ENCODE measurements at places on chromosomes 4 and X.

DNA sequence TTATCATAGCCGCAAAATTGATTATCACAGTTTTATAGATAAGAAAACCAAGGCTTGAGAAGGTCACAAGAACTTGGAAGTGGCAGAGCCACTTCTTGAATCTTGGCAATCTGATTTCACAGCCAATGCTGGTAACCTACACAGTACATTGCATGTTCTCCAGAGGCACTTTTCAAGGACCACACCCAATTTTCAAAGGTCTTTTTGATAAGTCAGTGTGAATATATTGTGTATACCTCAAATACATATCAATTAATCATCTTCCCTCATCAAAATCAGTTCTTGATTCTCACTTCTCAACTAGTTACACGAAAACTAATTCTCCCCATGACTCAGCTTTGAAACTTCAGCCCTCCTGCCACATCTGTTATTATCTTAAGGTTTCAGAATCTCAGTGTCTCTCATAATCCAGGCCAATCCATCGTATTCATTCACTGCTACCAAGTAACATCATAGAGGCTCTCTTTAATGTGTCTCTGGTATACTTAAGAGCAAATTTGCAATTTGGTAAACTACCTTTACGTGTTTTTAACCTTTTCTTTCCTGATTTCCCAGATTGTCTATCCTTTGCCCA is 16.8 kb downstream of the CAMK2D start:
- DNase-seq: no peak

- DNase-seq: no peak
Observed at GRCh38 chr4:156390599-156391324, 437.1 kb upstream of the CTSO start.

GRCh38 chr4:120703908-120704307 is 218.6 kb downstream of the PRDM5 start:
- DNase-seq: no peak

DNA sequence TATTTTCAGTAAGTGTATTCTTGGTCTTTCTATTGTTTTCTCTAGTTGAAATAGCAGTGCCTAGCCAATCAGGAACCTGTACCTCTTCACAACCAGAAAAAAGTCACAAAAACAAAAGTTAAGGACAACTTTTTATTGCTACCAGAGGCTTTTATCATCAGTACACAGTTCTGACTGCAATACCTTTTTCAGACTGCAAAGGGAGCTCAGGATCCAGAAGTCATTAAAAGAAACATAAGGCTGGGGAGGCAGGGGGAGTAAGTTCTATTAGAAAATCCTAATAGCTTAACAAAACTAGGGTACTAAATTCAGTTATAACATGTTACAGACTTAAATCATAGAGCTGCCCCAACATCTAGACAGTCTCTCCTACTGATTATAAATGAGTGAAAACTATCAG is 28.8 kb downstream of the CCNI start:
- DNase-seq: no peak

DNA sequence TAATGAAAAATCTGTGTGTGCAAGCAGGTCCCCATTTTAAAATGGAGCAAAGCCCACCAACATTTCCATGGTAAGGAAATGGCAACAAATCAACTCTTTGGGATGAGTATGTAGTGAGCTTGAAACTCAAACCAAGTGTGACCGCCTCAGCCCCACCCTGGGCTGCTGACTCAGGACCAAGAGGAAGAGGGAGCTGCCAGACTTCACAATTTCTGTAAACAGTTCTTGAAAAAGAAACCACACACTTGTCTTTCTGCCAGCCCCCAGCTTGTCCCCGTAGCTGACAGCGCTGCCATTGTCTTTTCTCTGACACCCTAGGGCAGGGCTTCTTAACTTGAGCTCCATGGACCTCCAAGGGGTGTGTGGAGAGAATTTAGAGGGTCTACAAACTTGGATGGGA is 10.3 kb downstream of the RTL5 start:
- peak; percentile 14 for DNase-seq

DNA sequence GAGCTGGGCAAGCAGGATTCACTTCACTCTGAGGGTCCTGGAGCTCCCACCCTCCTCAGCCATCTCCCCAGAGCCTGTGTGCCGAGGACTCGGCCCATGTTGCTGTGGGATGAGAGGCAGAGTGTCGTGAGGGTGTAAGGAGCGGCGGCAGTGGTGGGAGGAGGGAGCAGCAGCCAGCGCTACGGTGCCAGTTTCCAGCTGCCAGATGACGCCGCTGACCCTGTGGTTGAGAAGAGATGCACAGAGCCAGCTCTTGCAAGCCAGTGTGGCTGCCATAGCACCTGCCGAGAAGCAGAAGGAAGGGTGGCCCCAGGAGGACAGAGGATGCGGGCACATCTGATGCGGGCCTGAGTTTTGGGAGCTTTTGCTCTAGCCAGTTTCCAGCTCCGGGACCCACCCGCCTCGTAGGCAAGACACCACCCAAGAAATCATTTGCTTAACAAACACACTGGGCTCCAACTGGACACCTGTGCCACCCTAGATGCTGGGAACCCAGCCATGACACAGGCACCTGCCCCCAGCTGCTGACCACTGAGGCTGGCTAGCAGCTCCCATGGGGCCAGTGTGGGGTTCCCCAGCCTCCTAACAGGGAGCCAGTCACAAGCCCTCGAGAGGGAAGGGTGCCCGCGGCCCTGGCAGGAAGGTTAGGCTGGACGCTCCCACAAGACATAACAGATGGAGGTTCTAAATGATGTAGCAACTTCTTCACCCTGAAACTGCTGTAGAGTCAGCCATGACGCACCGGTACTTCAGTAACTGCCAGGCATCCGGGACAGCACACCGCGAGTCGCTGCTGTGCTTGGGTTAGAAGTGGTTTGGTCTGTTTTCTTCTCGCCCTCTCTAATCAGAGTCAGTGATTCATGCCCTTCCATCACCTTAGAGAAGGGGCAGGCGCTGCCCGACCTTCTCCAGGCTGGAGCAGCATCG is 8.9 kb downstream of the MSANTD1 start:
- DNase-seq: no peak

DNA sequence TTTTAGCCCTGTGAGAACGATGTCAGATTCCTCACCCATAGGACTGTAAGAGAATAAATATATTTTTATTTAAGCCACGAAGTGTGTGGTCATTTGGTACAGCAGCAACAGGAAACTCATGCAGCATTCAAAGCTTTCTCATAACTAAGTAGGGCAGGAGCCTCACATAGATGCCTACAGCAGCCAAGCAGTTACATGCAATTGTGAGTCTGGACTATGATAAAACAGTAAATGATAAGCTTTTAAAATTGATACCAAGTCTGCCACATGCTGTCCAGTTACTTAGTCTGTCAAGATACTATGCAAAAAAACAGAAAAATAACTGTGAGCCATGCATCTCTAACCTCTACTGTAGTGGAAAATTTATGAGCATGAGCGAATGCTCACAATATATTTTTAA is 359.6 kb downstream of the HS3ST1 start:
- DNase-seq: no peak

GRCh38 chr4:1367230-1367935 is 20.4 kb downstream of the UVSSA start:
- DNase-seq: no peak

GRCh38 chr4:71107726-71108125 is 114.3 kb downstream of the DCK start:
- no peak for DNase-seq

GRCh38 chrX:49058794-49059193 is at the start of gene CCDC120:
TSS of gene CCDC120 (plus strand) at chrX:49058999. CDS start at chrX:49062042, 3,043 bp downstream.
- DNase-seq: no peak

DNA sequence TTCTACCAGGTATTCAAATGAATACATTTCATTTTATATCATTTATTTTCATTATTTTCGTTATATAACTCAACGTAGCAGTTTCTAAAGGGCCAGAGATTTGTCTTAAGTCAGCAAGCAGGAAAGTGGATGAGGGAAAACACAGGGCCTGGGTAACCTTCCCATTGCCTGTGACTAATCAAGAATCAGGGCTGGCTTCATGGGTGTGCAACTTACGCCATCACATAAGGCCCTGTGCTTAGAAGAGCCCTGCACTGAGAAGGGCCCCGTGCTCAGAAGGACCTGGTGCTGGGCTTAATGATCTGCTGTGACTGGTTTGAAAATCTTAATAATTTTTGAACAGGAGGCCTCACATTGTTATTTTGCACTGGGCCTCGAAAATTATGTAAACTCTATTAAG is 65.4 kb upstream of the FAM9C start:
- DNase-seq: no peak

DNA sequence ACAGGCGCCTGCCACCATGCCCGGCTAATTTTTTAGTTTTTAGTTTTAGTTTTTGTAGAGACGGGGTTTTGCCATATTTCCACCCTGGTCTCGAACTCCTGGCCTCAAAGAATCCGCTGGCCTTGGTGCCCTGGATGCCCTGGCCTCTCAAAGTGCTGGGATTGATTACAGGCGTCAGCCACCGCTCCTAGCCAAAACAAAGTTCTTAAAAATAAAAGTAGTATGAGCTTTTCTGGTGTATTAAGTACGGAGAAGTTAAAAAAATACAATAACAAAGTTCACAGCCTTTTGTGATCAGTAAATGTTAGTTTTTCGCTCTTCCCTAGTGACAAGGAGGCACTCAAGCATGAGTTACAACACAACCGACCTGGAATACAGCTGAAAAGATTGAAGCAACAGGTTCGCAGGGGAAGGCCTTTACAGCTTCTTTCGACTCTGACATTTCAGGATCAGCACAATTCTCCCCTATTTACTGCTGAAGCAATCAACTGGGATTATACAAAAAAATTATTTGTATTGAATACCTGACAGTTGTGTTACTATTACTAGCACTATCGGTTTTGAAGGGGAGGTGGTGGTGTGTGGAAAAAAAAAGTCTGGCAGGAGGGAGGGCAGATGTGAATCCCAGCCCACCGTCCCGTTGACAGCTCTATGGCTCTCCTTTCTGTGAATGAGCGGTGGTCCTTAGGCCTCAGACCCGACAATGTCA is 893 bp upstream of the METAP1 start:
- DNase-seq: no peak

GRCh38 chrX:135977611-135978010 is 3.8 kb upstream of the MMGT1 start:
- no peak for DNase-seq

DNA sequence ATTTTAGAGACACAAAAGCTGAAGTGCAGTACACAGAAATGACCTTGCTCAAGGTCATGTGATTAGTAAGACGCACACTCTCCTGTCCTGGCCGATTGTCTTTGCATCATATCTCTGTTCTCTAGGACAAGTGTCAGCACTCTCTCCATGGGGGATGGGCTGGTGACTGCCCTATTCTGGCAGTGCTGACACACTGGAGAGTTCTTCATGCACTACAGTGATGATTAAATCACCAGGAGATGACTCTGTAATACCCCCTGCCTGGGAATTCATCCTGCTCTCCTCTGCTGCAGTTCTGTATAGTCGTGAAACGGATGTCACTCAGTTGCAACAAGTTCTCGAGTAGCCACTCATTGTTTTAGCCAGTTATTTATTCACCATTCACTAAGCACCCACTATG is 5.3 kb upstream of the SHISA3 start:
- DNase-seq: no peak

DNA sequence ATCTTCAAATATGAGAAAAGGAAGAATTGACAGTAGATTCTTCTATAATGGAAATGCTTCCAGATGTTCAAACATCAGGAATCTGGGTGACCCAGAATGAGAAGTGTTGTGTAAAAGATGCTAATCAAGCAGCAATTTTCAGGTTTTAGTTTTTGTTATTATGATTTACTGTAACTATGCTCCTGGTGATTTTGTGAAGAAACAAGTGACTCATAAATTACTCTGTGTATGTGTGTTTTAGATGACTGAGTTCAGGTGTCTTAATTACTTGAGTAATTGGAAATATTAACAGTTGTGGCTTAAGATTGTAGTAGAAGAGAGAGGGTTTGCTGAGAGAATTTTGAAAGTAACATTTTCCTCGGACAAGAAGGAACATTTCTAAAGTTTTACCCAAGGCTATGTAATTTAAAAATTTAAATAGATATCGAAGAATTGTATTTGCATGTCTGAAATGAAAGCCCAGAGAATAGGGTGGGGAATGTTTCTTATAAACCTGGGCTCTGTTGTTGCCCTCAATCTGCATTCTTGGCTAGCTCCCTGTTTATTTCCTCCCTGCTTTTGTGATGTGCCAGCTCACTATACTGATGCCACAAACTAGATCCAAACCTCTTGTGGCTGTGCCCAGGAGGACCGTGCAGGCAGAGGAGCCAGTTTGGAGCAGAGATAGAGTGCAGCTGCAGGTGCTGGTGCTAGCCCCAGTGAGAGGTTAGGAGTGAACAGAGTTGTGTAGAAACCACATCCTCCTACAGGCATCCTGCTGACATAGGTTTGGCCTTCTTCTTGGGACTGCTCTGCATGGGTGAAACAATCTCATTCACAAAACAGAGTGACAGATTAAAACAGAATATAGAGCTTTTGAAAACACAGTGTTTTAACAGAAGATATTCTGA is 25.4 kb upstream of the TNIP3 start:
- peak; percentile 19 for DNase-seq

GRCh38 chr4:95388911-95389310 is 159.9 kb downstream of the UNC5C start:
- DNase-seq: no peak

GRCh38 chr4:150119492-150119891 is 41.2 kb downstream of the DCLK2 start:
- DNase-seq: no peak

Data from stimulated activated CD4-positive, alpha-beta T cell treated with anti-CD3 and anti-CD28 coated beads, Interleukin-4, amount 100 ng/mL, for 1 hour (primary cell).